Activated CD8-positive, alpha-beta memory T cell treated with anti-CD3 and anti-CD28 coated beads for 4 hours (primary cell): ENCODE measurements at places on chromosomes 13 and 19.

DNA sequence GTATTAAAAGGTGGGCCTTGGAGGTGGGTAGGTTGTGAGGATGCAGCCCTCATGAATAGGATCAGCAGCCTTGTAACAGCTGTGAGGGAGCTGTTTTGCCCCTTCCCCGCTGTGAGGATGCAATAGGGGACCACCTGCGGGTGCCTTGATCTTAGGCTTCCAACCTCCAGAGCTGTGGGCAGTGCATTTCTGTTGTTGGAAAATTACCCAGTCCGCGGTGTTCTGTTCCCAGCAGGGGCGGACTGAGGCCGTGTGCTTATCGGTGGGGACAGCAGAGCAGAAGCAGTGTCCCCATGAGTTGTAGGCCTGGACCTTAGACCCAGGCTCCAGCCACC lies 54.8 kb upstream of the TEX29 start:
- no peak for DNase-seq

DNA sequence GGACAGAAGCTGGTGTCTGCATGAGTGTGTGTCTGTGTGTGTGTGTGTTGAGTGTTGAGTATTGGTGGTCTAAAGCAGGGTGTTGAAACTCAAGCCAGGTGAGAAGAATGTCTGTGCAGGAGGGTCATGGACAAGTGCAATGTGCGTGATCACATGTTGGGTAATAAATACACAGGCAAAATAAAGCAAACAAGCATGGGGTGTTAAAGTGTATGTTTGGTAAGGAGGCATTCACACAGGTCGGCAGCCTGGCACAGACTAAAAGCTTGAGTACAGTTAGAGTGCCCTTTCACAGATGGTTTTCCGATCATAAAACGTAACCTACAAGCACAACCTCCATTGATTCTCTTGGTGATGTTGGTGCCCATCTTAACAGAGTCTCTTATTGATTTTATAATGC lies 476.9 kb upstream of the KLHL1 start:
- DNase-seq: no peak

DNA sequence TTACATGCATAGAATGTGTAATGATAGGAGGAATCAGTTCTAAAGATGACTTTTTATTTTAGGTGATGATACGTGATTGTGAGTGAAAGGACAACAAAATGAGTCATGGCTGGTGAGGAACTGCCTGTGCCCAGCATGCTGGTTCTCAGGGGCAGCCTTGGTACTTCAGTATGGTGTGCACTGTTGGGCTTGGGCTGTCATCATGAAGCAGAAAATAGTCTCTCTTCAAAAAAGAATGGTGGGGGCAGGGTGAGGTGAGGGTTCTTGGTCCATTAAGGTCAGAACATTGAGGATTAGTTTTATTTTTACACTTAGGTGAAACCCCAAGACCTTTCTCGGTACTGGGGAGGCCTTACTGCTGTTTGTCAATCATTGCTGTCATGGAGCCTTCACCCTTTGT lies 309.5 kb downstream of the MTUS2 start:
- no peak for DNase-seq

GRCh38 chr19:16382775-16383543 lies 58.3 kb downstream of the KLF2 start:
- peak; percentile 62 for DNase-seq
